ENCODE measurements at places on chromosomes 16 and 17.

DNA sequence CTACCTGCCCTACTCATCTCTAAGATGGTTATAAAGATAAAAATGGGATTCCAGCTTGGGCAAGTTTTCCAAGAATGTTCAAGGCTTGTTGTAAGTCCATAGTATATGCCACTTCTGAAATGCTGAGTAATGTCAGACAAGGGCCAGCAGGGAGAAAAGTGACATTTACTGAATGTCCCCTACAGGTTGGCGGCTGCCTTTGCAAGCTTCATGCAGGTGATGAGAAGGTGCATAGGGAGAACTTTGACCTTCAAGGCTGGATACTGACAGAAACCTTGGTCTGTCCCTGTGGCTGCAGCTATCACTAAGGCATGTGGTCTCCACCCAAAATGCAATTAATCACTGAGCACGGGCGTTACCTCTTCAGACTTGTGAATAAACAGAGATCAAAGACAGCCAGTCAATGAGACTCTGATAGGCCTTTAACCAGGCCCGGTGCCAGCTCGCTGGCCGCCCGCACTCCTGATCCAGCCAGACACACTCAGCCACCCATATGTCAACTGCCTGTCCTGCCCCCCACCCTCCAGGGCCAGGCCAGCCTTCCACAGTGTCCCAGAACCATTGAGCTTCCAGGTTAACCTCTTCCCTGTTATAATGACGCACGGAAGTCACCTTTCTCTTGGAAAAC is 26.8 kb upstream of the AXIN2 start:
- no peak for DNase-seq

- no peak for DNase-seq
Measured at GRCh38 chr17:41773190-41773588, 13.3 kb downstream of the JUP start.

DNA sequence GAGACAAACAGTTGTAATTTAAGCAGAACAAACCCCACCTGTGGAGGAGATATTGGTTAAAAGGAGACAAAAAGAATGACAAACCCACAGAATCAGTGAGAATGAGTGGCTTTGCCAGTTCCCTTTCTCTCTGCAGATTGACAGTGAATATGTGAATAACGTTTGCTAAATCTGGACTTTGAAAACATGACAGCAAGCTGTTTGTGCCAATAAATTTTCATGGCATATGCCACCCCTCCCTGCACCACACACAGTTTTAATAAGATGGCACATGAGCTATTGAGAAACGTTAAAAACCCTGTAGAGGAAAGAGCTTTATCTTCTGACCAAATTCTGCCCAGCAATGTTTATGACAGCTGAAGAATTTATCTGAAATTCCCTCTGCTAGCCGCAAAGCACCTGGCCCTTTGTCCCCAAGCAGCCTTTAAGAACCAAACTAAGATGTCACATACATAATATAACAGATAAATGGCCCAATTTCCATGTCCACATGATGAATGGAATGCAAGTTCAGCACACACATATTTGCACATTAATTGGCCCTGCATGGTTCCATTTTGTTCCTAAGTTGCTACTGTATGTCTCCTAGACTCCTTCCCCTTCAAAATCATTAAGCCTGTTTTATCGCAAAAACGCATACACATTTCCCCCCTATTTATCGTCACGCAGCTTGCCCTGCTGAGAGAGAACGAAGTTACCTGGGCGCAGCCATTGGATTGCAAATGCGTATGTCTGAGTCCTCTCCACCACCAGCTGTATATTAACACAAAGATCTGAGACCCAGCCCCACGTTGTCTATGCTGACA is 773.5 kb upstream of the EEF2KMT start:
- no peak for DNase-seq

DNA sequence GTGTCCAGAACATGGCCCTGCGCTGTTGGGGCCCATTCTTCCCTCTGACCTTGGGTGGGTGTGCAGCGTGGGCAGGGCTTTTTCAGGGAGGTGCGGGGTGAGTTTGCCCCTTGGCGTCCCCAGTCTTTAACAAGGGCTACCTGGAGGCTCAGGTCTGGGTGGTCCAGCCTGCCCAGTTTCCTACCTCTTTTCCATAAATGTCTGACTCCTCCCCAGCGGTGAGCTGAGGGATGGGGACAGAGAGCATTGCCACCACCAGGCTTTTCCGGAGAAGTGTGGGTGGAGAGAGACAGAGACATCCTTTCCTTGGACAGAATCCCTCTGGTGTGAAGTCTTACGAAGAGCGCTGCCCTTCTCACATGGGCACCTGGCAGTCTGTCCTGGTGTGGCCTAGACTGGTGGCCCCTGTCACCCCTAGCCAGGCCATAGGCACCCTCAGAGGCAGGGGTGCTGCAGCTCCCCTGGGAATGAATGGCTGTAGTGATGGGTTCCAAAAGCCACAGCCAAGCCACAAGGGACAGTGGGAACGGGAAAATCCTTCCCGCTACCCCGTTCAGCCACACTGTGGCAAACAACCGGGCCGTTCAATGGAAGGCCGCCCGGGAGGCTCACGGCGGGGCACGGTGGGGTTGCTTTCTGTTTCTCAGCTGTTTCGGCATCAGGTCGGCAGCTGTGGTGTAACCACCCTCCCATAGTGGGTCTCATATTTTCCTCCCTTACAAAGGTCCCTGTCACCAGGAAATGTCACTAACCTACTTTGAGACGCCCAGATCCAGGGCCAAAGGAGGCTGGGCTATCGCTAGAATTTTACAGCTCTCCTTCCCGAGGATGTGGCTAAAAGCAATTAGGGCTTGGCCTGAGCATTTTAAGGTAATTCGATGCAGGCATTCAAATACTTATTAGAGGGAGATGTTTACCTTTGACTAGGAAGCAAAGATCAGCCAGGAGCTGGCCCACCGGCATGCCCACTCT is 61.9 kb upstream of the GSE1 start:
- peak; percentile 49 for DNase-seq

- DNase-seq, result no peak
Measured at GRCh38 chr16:85657996-85658395, 30.8 kb downstream of the GINS2 start.

DNA sequence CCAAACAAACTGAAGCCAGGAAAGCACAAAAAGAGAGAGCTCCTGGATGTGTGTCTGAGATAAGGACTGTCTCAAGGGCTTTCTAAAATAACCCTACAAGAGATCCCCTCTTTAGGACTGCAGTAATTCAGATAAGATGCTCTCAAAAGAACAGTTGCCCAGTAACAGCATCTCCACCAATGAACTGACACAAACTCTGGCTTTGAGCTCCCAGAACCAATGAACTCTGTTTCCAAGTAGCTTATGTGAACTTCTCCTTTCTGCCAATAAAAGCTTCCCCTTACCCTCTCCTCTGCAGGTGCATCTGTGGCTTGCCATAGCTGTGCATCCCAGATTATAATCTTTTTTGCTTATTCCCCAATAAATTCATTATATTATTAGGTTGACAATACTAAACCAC is 421.5 kb downstream of the SLC39A11 start:
- DNase-seq, result no peak

- no peak for DNase-seq
Measured at GRCh38 chr16:18804540-18804939, 3.2 kb upstream of the ARL6IP1 start.

GRCh38 chr17:77555741-77556291 is 402.7 kb upstream of the TNRC6C start:
- peak; percentile 82 for DNase-seq

DNA sequence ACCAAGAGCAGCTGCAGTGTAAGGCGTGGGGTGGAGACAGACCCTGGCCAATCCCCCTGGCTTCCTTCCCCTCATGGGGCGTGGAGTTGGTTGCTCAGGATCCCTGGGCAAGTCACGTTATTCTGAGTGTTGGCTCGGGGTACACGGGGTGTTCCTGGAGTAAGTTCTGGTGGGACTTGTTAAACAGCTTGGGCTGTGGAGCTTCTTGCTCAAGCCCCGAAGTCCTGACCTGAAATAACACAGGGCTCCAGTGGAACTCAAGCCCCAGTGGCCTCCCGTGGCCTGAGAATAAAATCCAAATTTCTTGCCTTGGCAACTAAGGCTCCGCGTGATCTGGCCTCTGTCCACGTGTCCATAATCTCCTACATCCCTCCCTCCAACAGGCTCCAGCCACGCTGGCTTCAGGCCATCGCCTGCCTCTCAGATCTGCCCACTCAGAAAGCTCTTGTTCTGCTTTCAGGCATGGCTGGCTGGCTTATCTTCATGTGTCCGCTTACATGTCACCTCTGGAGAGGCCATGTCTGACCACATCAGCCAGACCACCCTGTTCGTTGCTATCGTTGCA is 49.3 kb upstream of the BCO1 start:
- DNase-seq, result no peak

GRCh38 chr16:77840673-77841501 is 52.5 kb downstream of the VAT1L start:
- DNase-seq, result no peak

- DNase-seq, result no peak
Measured at GRCh38 chr17:4585638-4585994, 1.3 kb downstream of the SMTNL2 start.

- no peak for DNase-seq
Measured at GRCh38 chr17:53630638-53631037, 192.1 kb upstream of the KIF2B start.

GRCh38 chr17:28612531-28612930 is 1.5 kb downstream of the RSKR start:
- no peak for DNase-seq

- no peak for DNase-seq
Measured at GRCh38 chr17:33076979-33077378, 85.3 kb downstream of the SPACA3 start.

DNA sequence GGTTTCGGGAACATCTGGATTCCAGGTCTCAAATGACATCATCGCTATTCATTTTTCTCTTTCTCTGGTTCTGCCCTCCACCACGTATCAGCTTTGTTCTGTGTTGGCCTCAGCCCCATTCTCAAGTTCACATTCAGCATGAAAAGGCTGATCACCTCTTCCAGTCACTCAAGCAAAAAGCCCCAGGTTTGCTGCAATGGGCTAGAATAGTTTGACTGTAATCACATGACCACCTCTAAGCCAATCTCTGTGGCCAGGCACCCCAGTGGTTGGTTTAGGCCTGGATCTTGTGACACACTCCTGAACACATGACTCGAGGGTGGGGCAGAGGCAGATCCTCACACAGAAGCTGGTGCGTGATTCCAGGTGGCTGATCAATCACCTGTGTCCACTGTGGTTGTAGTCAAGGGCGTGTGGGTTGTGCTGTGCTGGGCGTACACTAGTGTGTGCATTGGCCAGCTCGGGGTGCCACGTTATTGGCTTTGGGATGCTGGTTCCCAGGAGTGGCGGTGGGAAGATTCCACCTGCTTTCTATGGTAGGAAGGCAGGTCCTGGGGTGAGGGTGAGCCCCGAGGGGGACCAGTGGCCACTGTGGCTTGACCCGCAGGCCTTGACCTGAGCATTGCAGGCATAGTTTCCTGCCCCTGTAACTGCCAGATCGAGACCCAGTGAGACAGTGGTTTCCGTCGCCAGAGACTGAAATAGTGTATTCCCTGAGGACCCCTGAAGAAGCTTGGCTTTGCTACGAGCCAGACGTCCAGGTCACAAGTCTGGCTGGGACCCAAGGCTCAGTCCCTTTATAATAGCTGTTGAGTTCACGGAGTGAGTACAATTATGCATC is 12.0 kb downstream of the EEF2K start:
- DNase-seq, result no peak

DNA sequence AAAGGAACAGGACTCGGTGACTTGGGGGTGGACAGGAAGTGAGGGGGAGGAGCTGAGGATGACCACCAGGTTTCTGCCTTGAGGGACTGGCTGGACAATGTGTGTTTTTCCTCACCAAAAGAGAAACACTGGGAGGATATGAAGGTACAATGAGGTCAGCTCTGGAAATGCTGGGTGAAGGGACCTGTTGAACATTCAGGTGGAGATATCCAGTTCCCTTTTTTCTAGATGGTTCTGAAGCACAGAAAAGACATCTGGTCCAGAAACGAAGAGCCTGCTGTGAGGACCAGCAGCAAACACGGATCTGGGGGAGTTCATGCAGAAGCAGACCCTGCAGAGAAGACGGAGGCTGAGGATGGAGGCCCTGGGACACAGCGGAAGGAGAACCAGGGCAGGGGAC is 17.5 kb downstream of the ARHGAP17 start:
- DNase-seq, result no peak

DNA sequence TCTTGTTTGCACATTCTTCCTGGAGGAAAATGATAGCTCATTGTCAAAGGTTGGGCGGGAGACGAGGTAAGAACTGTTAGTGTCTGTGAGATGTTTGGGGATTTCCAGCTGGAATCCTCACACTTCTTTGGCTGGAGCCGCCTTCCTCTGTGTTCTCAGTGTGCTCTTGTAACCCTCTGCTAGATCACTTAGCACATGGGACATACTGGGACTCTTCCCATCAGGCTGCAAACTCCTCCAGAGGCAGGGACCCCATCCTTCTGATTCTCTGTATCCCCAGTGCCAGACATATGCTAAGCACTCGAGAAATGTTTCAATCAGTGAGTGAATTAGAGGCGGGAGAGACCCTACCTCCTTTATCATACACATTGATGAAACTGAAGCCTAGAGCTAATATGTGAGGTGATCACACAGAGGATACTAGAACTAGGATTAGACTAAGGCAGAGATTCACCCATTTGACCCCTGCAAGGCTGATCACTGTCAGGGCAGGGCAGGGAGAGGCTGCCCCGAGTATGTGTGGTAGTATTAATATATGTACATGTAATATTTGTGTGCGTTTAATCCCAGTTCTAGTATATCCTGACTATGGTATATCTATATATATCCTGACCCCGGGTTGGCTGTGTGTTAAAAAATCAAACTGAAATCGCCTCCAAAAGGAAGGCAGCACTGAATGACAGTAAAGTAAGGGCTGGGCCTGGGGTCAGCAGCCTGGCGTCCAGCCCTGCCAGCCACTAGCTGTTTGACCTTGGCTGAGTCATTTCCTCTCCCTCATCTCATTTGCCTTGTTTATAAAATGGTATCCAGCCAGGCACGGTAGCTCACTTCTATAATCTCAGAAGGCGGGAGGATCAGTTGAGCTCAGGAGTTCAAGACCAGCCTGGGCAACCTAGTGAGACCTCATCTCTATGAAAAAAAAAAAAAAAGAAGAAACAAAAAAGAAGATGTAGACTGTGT is 75.5 kb upstream of the TBX2 start:
- DNase-seq, result no peak

Data from NCI-H2081 (cell line).